ENCODE measurements at places on chromosomes 11 and 22.
A peak's percentile ranks its signal among the peaks of the same experiment; 100 is the strongest.

- H3K4me1 ChIP-seq: peaks cover 39% of the 10 kb centered on the region
- no peak overlapping the region for H3K27ac ChIP-seq
- H3K36me3 ChIP-seq: no peaks in the 10 kb centered on the region
Measured at GRCh38 chr22:24506802-24507438, 11.8 kb downstream of the UPB1 start.

DNA sequence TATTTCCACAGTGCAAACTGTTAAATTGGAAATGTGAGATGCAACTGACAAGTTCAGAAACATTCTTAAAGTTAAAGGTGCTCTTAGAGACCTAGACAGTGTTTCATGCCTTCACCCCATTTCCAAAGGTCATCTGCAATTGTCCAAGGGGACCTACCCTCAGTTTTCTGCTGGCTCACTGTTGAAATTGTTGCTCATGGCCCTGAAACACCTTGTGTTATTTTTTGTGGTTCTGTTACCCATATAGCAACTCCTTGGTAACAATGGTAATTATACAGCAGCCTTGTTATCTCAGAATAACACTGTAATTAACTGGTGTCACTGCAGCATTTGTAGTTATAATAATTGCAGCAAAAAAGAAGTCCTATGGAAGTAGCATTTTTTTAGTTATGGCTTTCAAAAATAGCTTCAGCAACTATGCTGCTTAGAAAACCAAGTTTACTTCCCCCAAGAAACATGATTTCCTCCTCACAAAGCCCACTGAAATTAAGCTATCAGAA is 49.2 kb upstream of the CCDC34 start:
- H3K36me3 ChIP-seq: no peaks in the 10 kb centered on the region
- H3K27ac ChIP-seq: no peak overlapping the region
- no peaks in the 10 kb centered on the region for H3K4me1 ChIP-seq

GRCh38 chr11:107847184-107847583 is 11.4 kb downstream of the SLC35F2 start:
- no peak for DNase-seq
- H3K36me3 ChIP-seq: peaks cover 16% of the 10 kb centered on the region
- H3K4me3 ChIP-seq: no peak overlapping the region
- no peak overlapping the region for H3K27ac ChIP-seq
- H3K27me3 ChIP-seq: no peaks in the 10 kb centered on the region
- H3K4me1 ChIP-seq: peaks cover 28% of the 10 kb centered on the region

- DNase-seq: no peak
- H3K27ac ChIP-seq: no peak overlapping the region
- no peaks in the 10 kb centered on the region for H3K36me3 ChIP-seq
- no peaks in the 10 kb centered on the region for H3K27me3 ChIP-seq
- no peaks in the 10 kb centered on the region for H3K4me1 ChIP-seq
Measured at GRCh38 chr11:16403448-16403803, 47.1 kb upstream of the SOX6 start.

- peaks cover 19% of the 10 kb centered on the region for H3K4me1 ChIP-seq
- H3K4me3 ChIP-seq: no peak overlapping the region
- no peak for DNase-seq
- peaks cover 43% of the 10 kb centered on the region for H3K36me3 ChIP-seq
- peak overlapping the region; percentile 8 for H3K27ac ChIP-seq
Measured at GRCh38 chr22:29830585-29830984, 7.5 kb downstream of the ASCC2 start.

GRCh38 chr22:31046539-31047226 is 34.4 kb upstream of the SMTN start:
- H3K27ac ChIP-seq: no peak overlapping the region
- no peak for DNase-seq
- no peaks in the 10 kb centered on the region for H3K36me3 ChIP-seq
- H3K4me1 ChIP-seq: no peaks in the 10 kb centered on the region
- H3K27me3 ChIP-seq: no peaks in the 10 kb centered on the region
- no peak overlapping the region for H3K4me3 ChIP-seq

DNA sequence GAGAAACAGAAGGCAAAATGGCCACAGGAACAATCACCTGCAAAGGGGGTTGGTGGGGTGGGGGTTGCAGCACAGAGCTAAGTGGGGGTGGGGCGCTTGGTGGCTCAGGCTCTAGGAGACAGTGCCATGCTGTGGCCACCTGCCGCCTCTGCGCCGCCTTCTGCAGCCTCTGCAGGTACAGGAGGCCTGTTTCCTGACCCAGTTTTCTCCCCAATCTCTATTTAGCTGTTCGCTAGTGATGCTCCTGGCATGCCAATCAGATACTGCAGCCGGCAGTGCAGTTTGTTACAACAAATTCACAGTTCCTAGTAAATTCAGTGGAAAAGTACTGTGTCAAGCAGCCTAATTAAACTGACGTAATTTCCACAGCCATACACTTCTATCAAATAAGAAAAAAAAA is 106.4 kb downstream of the SERGEF start:
- DNase-seq: no peak
- H3K4me3 ChIP-seq: no peak overlapping the region
- H3K36me3 ChIP-seq: no peaks in the 10 kb centered on the region
- H3K27me3 ChIP-seq: no peaks in the 10 kb centered on the region

DNA sequence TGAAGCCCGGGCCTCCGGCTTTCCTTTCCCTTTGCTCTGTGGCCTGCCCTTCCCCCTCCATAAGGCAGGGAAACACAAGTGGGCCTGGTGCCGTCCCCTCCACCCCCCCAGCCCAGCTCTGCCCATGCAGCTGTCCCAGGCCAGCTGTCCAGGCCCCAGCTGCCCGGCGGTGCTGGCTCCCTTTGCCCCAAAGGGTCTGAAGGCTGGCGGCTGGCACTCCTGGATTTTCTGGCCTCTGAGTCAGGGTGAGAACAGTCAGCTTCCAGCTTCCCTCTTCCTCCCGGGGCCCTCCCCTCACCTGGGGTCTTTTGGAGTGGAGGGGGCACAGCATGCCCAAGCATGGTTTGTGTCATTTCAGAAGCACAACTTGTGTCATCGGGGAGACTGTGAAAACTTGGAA is 27.8 kb downstream of the CD82 start:
- H3K4me3 ChIP-seq: no peak overlapping the region
- peak overlapping the region; percentile 46 for H3K27ac ChIP-seq
- H3K27me3 ChIP-seq: no peaks in the 10 kb centered on the region

DNA sequence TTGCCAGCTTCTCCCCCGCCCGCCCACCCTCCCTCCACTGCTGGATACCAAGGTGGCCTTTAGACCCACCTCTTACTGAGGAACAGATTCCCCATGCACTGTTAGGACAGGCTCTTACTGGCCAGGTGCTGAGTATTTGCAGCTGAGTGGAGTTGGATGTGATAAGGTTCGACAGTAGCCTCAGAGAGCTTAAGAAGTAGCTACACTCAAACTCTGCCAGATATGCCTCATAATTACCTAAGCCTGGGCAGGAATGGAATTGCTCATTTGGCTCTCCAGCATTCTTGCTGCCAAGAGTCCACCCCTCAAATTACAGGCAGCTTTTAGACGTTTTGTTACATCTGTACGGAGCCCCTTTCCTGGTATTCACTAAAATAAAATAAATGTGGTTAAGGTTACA is 9.6 kb downstream of the FAM181B start:
- H3K27me3 ChIP-seq: peaks cover 17% of the 10 kb centered on the region
- H3K4me1 ChIP-seq: no peaks in the 10 kb centered on the region
- no peak for DNase-seq

DNA sequence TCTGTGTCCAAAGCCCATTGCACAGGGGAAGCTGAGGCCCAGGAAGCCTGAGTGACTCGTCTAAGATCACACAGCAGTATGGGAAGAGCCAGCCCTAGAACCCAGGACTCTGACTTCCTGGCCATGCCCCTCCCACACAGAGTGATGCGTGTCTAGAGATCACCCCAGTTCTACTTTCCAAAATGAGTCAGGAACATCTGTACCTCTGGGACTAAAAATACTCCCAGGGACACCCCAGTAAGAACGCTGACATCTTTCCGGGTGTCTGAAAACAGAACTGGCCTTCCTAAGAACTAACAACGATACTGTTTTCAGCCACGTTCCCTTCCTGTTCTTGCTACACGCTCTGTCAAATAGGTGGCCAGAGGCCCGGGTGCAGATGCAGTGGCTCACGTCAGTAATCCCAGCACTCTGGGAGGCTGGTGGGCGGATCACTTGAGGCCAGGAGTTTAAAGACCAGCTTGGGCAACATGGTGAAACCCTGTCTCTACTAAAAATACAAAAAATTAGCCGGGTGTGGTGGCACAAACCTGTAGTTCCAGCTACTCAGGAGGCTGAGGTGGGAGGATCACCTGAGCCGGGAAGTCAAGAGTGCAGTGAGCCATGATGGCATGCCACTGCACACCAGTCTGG is 21.7 kb upstream of the PDGFB start:
- peaks cover 6% of the 10 kb centered on the region for H3K4me1 ChIP-seq
- H3K4me3 ChIP-seq: no peak overlapping the region
- no peaks in the 10 kb centered on the region for H3K27me3 ChIP-seq
- peak overlapping the region; percentile 69 for H3K27ac ChIP-seq
- H3K36me3 ChIP-seq: no peaks in the 10 kb centered on the region
- no peak for DNase-seq

GRCh38 chr11:62669420-62670161 is 1.9 kb upstream of the UQCC3 start:
- H3K4me3 ChIP-seq: peak overlapping the region; percentile 99
- H3K36me3 ChIP-seq: peaks cover 70% of the 10 kb centered on the region
- DNase-seq: no peak
- peak overlapping the region; percentile 99 for H3K27ac ChIP-seq
- H3K4me1 ChIP-seq: peaks cover 63% of the 10 kb centered on the region
- no peaks in the 10 kb centered on the region for H3K27me3 ChIP-seq

DNA sequence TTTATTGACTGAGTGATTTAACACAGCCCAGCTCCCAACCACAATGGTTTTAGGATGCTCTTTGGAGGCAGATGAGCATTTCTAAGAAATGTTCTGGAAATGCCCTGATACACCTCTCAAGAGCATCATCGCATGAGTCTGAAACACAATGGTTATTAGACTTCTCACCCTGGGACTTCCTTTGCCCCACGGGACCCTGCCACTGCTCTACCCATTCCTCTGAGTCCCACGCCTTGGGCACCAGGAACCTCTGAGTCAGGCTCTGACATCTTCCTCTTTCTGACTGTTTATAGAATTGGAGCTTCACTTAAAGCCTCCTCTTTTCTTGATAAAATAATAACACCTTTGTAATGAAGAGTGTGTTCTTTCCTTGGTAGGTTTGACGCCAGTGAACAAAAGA is 85.6 kb upstream of the PARVA start:
- no peaks in the 10 kb centered on the region for H3K36me3 ChIP-seq
- H3K4me1 ChIP-seq: peaks cover 18% of the 10 kb centered on the region
- DNase-seq: peak; percentile 14

DNA sequence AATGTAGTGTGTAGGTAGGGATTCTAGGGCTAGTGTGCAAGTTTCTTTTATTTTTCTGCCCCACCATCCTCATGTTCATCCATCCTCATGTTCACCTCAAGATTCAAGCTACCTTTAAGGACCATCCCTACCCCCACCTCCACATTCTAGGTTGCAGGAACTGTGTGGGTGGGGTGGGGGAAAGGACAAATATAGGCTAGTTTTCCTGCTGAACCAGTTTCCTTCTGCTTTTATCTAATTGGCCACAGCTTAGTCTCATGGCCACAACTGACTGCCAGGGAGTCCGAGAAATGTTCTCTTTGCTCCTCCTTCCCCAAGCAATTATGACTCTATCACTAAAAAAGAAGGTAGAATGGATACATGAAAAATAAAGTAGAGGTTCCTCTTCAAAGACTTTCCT is 179.0 kb upstream of the LARGE1 start:
- no peak overlapping the region for H3K4me3 ChIP-seq
- DNase-seq: no peak
- no peaks in the 10 kb centered on the region for H3K4me1 ChIP-seq
- H3K27ac ChIP-seq: no peak overlapping the region
- H3K36me3 ChIP-seq: no peaks in the 10 kb centered on the region

DNA sequence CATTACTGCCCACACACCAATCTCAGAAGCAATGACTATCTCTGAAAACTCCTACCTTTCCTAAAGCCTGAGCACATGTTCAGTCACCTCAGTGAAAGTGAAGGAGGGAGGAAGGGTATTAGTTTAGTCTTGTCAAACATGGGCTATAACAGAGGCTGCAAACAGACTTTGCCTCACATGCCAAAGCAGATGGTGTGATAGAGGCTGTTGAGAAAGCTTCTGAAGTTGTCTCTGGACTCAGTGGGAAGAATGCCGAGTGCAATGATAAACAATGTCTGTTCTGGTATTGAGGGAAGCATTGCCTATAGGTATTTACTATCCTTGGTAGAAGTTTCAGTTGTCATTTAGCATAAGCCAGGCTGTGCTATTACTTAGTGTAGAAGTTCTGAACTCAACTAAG is 314.5 kb upstream of the CCDC90B start:
- no peaks in the 10 kb centered on the region for H3K27me3 ChIP-seq
- H3K4me1 ChIP-seq: no peaks in the 10 kb centered on the region
- no peak for DNase-seq
- H3K36me3 ChIP-seq: no peaks in the 10 kb centered on the region

- H3K36me3 ChIP-seq: peaks cover 31% of the 10 kb centered on the region
- H3K4me1 ChIP-seq: peaks cover 40% of the 10 kb centered on the region
- DNase-seq: no peak
- peak overlapping the region; percentile 95 for H3K4me3 ChIP-seq
Measured at GRCh38 chr22:50243685-50244419, 971 bp downstream of the TUBGCP6 start.

DNA sequence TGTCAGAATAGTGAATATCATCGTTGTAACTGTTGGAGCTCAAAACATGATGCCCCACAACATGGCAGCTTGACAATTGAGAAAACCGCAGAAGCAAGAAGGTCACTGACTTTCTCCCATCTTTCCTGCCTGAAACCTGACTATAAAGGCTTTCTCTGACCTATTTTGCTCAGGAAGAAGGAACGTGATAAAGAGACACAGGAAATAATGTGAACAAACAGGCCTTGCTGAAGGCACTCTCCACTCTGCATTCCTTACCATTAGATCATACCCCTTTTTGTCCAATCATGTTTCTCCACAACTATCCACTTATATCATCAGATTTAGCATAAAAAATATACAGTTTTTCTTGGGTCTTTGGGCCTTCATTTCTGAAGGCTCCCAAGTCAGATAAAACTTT is 916.8 kb downstream of the METTL15 start:
- no peak overlapping the region for H3K4me3 ChIP-seq
- no peak overlapping the region for H3K27ac ChIP-seq
- H3K27me3 ChIP-seq: no peaks in the 10 kb centered on the region
- DNase-seq: no peak
- H3K36me3 ChIP-seq: no peaks in the 10 kb centered on the region
- H3K4me1 ChIP-seq: no peaks in the 10 kb centered on the region

GRCh38 chr11:39784873-39785272 is 1674.6 kb downstream of the LRRC4C start:
- no peak overlapping the region for H3K4me3 ChIP-seq
- no peaks in the 10 kb centered on the region for H3K4me1 ChIP-seq
- DNase-seq: no peak
- no peak overlapping the region for H3K27ac ChIP-seq
- no peaks in the 10 kb centered on the region for H3K36me3 ChIP-seq
- H3K27me3 ChIP-seq: no peaks in the 10 kb centered on the region

DNA sequence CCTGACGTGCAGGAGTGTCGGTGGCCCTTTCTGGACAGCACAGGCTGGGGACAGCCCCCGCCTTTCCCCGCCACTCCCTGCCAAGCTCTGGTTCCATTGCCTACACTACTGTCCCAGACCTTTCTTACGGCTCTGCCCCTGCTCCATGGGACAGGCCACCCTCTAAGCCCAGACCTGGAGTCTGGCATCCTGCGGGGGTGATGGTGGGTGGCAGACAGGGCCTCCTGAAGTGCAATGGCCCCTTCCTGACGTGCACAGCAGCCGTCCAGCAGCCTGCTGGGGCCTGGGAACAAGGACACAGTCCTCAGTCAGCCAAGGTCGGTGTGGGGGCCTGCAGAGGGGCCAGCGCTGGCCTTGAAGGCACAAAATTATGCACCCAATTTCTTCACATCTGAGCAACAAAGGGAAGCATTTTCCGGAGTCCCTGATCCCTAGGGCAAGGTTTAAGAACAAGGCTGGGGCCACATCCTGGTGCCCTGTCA is 79.7 kb upstream of the KCNQ1OT1 start:
- no peak overlapping the region for H3K27ac ChIP-seq
- H3K4me3 ChIP-seq: no peak overlapping the region
- peaks cover 10% of the 10 kb centered on the region for H3K4me1 ChIP-seq
- H3K36me3 ChIP-seq: no peaks in the 10 kb centered on the region
- peaks cover 4% of the 10 kb centered on the region for H3K27me3 ChIP-seq
